ENCODE measurements at places on chromosomes 7 and 10. TPM values are rescaled to one million over a fixed set of nuclear protein-coding genes. Genes with fewer than 3 reads are reported as not detected.

FOXI2 gene
- 0.61 TPM for total RNA-seq

FGL2 gene
- total RNA-seq: 6.3 TPM

DNA sequence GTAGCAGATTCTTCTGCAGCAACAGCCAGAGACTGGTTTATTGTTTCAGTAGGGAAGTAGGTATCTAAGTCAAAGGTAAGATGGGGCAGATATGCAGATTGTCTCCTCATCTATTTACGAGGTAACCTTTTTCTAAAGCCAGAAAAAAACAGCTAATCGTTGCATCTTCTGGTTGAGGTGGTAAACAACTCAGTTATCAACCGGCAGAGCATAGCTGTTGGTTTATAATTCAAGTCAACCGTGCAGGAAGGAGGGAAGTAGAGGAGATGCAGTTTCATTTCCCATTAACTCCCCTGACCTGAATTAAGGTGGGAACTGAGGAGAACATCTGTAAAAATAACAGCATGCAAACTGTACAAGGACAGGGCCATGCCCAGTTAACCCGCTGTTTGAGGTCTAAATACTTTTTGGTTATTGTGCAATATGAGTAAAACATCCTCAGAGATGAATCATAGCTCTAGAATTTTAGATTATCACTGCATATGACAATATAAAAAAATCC, 156.5 kb upstream of the ITGB1 start:
- no peak for DNase-seq

- peak; percentile 87 for DNase-seq
These were observed 47.1 kb downstream of the INSIG1 start for GRCh38 chr7:155344618-155345433.

- DNase-seq: no peak
These were observed 1.5 kb downstream of the PAX2 start for GRCh38 chr10:100746784-100747455.

DNA sequence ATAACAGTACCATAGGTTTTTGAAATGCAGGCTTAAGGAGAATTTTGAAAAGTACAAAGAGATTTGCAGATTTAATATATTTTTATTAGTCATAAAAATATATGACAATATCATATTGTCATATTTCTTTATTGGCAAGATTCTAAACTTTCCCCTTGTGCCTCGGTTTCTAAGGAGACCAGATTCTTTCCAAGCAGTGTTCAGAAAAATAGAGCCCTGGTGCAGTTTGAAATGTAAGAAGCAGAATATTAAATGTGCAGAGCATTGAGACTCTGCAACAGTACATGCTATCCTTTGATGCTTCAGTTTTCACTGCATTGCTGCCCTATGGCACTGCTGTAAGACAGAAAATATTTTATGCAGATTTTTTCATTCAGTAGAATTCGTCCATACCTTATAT, 243.2 kb downstream of the CCDC3 start:
- no peak for DNase-seq

DNA sequence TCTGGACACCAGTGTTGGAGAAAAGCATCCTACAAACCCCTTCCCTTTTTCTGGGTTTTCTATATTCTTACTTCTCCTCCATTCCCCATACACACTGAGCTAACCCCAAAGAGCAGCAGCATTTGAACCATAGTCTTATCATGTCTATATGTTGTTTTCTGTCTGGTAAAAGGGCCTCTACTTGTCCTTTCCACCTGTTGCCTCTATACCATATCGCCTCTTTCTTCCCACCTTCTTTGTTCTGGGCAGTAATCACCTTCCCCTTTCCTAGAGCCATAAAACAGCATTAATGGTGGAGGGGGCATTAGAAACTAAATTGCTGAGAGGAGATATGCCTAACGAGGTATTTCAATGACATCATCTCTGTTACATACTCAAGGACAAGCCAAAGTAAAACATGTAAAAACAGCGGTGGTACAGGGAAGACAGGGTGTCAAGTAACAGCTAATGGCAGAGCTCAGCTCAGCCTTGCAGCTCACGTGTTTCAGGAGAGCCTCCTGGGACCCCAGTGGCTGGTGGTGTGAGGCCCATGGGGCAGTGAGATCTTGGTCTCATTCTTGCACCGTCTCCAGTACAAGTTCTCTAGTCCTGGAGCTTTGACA, 20.6 kb downstream of the NPY start:
- no peak for DNase-seq

GRCh38 chr7:130974169-130974568, 240.2 kb upstream of the KLF14 start:
- no peak for DNase-seq

DNA sequence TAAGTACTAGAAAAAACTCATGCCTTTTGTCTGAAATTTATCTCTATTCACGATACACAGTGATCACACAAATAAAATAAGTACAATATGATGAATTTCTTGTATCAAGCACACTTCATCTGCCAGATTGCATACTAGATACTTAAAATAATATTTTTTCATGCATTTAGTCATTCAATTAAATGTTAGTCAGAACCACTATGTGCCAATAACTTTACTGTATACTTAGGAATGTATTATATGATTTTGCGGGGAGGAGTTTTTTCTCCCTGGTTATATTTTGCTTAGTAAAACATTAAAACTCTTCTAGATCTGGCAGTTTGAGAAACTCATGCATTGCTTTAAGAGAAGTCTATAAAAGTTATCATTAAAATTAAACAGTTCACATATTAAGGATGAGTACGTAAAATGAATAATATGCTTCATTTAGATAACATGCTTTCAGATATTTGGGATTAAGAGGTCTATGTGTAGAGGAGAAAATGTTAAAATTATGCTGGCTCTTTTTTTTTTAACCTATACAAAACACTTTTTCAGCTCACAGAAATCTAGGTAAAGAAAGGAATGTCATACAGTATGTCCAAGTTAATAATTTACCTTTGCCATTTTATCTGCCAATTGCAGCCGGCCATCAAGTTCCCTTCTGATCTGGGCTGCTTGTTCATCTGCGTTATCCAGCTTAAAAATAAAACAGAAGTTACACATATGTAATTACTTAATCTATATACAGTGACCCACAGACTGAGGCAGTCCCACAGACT, 70.1 kb downstream of the RNF133 start:
- DNase-seq: no peak

- DNase-seq: no peak
These were observed 502 bp downstream of the ZNF3 start for GRCh38 chr7:100080907-100081534.

GRCh38 chr7:77318019-77318418, 98.1 kb downstream of the GSAP start:
- DNase-seq: no peak

- DNase-seq: no peak
These were observed 201.2 kb upstream of the CELF2 start for GRCh38 chr10:10816447-10816846.

DNA sequence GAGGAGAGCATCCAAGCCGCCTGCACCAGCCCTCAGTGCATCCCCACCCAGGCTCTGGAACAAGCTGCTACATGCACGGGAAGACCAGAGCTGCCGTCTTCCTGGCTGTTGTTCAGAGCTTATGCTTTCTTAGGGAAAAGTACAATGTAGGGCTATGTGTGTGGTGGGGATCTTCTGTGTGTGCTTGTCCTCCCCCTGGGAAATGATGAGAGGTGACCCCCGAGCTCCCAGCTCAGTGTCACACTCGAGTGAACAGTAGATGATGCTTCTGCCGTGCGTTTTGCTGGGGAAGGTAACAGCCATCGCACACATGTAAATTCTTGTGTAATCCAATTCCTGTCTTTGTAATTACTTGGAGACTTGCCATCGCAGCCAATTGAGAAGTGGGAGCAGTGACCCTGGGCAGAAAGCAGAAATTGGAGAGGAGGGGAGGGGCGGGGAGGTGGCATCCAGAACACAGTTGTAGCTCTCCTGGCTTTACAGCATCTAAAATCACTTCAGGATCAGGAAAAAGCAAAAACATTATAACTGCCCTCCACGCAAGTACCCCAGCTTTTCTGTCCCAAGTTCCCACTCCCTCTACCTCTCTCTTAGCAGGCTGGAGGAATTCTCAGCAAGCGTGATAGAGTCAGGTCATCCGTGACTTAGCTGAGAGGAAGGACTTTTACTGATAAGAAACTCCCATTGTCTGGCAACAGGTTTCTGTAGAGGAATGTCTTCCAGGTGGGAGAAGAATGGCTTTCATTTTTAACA, 149.6 kb downstream of the TCF7L2 start:
- no peak for DNase-seq

- no peak for DNase-seq
These were observed 44.8 kb upstream of the BAMBI start for GRCh38 chr10:28632584-28632945.

DNA sequence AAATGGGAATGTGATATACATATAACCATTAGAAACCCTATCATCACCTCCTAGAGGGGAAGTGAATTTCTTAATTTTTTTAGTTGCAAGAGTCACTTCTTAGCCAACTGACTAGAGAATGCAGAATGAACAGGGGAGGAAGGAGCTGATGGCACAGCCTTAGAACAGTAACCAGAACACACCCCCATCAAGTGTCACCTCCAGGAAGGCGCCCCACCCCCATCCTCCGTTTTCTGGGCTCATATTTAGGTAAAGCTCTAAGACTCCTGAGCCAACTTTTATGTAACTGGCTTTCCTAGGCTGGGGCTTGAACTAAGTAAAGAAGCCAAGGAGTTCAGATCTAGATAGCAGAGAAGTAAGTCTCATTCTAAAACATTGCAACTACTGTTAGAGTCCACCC, 54.0 kb downstream of the COL17A1 start:
- no peak for DNase-seq

GRCh38 chr10:34808801-34809745, 6.0 kb downstream of the PARD3 start:
- peak; percentile 35 for DNase-seq

WEE2 gene
- 0.20 TPM for total RNA-seq

DNA sequence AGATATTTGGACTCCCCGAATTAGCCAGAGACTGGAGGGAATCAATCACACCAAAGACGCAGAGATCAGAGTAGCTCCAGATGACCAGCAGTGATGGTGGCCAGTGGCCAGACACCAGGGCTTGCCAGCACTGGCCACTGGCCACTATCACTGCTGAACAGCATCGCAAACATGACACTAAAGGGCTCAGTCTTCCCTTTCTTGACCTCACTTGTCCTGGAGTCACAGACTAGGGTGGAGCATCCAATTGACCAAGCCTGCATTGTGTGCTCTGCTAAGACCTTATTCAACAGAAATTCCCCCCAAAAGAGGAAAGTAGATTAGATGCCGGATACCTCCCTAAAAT, 234.7 kb downstream of the CREB5 start:
- DNase-seq: no peak

UTF1 gene
- total RNA-seq: 3.3 TPM

GRCh38 chr7:32117837-32118236, 47.6 kb upstream of the PDE1C start:
- DNase-seq: no peak

GRCh38 chr7:47659664-47660462, 78.0 kb upstream of the TNS3 start:
- no peak for DNase-seq

NEBL gene
- 4.5 TPM for total RNA-seq

GRCh38 chr10:57168611-57169240, 807.7 kb upstream of the ZWINT start:
- no peak for DNase-seq

DNA sequence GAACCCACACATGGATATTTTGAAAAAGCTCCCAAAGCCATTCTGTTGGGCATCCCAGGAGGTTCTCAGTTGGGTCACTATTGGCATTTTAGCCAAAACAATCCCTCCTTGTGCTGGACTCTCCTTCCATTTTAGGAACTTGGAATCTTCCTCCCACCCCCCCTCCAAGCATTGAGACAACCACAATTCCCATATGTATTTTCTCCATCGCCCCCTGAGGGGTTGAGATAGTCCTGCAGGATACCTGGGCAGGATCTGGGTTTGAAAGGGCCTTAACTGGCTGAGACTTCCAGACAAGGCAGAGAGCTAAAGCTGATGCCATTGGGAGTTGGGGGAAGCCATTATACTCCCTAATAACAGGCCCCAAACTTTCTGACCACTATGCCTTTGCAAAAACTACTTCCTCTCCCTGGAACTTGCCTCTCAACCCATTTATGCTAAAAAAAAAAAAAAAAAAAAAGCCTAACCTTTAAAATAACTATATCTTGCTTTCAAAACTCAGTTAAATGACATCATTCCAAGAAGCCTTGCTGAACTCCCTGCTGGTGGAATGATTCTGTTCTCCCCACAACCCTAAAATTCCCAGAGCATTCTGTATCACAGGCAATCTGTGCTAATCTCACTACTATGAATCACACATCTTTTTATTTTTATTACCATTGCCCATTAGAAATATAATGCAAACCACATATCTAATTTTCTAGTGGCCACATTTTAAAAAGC, 77.5 kb upstream of the PDE1C start:
- DNase-seq: no peak

TAS2R4 gene
- total RNA-seq: 1.8 TPM

PLEKHS1 gene
- 5.7 TPM for total RNA-seq

- DNase-seq: no peak
These were observed 4.5 kb upstream of the CCDC6 start for GRCh38 chr10:59910867-59911266.

DNA sequence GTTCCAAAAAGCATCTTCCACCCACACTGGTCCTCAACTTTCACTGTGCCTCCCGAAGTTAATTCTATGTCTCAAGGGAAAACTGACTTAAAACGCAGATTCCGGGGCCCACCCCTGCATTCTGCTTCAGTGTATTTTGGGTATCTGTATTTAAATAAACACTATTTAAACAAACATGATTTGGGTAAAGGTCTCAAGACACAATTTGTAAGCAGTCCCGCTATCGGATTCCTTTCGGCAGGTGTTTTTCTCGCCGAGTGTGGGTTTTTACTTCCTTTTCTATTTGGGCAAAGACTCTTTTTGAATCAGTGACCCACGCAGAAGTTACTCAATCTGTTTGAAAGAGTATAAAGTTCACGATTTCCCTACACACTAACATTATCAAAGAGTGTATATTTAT, 1.2 kb downstream of the PDIA4 start:
- DNase-seq: no peak

DNA sequence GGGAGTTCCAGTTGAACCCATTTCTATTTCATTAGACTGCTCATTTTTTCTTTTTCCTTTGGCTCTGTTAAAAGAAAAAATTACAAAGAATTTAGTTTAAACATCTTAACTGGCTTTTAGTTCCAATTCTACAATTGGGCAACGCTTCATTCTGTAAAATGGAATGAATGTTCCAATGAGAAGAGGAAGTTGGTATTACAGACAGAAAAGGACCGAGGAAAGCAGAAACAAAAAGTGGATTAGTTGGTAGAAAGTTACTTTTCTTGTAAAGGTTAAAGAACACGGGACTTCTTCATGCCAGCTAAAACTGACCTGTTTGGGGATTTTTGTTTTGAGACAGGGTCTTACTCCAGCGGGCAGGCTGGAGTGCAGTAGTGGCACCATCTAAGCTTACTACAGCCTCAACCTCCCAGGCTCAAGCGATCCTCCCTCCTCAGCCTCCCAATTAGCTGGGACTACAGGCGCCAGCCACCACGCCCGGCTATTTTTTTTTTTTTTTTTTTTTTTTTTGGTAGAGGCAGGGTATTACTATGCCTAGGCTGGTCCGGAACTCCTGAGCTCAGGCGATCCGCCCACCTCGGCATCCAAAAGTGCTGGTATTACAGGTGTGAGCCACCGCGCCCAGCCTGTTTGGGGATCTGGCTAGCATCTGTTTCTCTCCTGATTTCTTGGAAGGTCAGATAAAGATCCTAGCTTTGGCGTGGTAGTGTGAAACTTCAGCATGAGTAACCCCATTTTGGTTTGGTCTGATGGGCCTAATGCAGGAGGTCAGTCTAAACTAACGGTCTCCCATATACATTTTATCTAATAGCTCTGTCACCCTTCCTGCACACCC, 1.3 kb upstream of the VDAC2 start:
- peak; percentile 42 for DNase-seq

GRCh38 chr7:76072243-76073148, 24.6 kb downstream of the MDH2 start:
- no peak for DNase-seq

TLX1 gene
- not detected for total RNA-seq

GRCh38 chr10:87921931-87922688, 58.7 kb downstream of the PTEN start:
- DNase-seq: no peak
